ENCODE measurements at places on chromosomes 6 and 20.

- no peak for DNase-seq
Observed at GRCh38 chr20:25287631-25288290, 39.9 kb downstream of the PYGB start.

- DNase-seq = no peak
Observed at GRCh38 chr6:90362318-90362717, 65.7 kb upstream of the BACH2 start.

- DNase-seq = no peak
Observed at GRCh38 chr20:16283978-16284377, 289.3 kb downstream of the KIF16B start.

DNA sequence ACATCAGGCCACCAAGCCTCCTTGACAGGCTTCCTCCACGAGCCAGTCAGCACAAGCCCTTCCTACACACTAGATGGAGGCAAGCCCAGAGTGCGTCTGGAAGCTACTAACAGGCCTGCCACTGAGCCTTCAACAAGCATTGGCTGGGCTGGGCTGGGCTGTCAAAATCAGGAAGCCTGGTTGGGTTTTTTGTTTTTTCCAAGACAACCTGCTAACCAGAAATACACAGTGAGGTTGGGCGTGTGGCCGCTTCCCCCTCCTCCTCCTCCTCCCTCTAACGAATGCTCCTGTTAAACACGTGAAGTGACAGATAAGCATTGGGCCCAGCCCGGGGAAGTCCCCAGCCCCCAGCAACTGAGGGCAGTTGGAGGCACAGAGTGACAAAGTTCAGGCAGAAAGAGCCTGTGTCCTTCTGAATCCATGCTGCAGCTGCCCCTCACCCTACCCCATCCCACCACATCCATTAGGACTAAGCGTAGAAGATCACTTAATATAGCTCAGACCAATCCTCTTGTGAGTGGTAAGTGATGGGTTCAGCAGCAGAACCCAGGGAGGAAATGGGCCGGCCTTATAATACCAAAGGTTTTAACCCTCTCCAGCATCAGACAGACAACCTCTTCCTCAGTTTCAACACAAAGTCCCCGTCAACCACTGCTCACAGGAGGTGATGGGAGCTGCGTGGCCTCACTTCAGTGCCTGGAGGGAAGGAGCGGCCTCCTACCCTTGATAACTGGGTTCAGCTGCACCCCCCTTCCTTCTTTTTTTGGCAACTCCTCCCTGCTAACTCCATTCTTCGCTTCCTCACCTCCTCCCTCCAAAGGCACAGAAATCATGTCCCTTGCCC is 1.1 kb downstream of the NFATC2 start:
- DNase-seq = peak; percentile 97

DNA sequence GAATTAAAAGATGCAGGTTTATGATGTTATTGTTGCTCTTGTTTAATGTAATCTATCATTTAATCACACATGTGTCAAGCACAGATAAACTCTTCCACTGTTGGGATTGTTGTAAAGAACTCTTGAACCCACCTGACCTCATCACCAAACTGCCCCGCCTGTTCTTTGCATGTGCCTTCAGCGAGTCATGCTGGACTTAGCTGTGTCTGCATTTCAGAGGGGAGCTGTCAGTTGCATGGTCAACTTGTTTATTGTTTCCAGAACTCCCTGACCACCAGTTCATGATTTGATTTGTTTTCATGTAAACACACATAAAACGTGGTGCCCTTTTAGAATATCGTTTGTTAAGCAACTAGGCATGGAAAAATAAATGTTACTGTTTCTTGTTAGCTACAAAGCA is 93.6 kb downstream of the KHDC1L start:
- DNase-seq = peak; percentile 20

DNA sequence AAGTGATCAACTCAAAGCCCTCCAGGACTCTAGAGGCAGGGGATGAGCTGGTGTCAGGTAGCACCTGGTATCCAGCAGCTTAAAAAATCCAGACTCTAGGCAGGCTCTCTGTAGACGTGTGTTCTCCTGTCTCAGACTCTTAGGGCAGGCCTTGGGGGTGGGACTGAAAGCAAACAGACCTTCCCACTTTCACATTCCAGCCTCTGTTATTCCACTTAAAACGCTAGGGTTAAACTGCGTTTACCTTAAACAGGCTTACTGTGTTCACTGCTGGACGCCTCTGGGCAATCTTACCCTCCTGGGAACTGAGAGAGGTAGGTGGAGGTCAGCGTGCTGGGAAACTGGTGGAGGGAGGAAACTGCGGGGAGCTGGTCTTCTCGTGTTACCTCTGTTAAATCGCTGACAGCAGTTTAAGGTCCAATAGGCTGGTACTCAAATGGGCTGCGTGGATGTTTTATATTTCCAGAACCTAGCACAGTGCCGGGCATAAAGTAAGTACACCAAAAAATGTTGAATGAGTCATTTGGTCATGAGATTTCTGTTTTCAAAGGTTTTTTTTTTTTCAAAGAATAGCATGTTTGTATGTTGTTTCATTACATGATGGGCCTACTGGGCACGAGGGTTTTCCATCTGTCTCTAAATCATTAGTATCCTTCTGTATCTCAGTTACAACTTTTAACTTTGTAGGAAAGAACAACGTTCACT is at the start of gene GCNT2:
GCNT2 (plus strand) TSS at position 248 of the 705 bp plus-strand sequence. CDS start 7,561 bp downstream, outside the sequence.
- DNase-seq = peak; percentile 68

GRCh38 chr6:63121166-63121565 is 90.1 kb upstream of the FKBP1C start:
- DNase-seq = no peak
